ENCODE measurements at places on chromosomes 5 and 9.
A peak's percentile ranks its signal among the peaks of the same experiment; 100 is the strongest.

DNA sequence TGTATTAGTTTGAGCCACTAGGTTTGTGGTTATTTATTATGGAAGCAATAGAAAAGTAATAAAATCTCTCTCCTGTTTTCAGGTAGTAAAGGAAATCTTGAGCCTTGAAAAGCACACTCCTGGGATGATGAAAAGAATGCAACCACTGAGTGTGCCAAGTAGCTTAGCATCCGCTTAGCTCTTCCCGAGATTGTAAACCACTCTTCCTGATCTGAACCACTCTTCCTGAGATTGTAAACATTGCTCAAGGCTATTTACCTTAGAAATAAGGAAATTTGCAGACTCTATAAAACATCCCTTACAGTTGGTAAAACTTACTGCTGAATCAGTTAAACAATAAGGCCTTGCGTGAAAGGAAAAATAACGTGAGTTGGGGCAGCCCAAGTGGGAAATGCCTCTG is 17.4 kb upstream of the IL33 start:
- DNase-seq, result no peak

GRCh38 chr9:109967651-109968642 is 187.9 kb downstream of the PALM2AKAP2 start:
- DNase-seq, result no peak

- no peak for DNase-seq
These were observed 90.1 kb upstream of the FAM169A start for GRCh38 chr5:74956278-74956677.

DNA sequence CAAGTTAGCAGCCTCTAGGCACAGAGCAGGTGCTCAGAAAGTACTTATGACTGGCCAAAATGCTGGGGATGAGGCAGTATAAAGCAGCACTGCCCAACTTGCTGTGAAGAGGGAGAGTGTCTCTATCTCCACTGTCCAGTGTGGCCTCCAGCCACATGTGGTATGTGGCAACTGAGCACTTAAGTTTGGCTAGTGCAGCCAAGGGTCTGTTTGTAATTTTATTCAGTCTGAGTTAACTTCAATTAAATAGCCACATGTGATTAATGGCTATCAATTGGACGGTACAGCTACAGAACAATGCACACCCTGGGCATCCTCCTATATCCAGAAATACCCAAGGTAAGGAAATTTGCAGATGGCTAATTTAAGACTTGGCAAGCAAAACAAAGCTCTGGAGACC is 26.9 kb downstream of the ROR2 start:
- DNase-seq, result no peak

- DNase-seq, result peak; percentile 45
These were observed 329 bp downstream of the CDC23 start for GRCh38 chr5:138212828-138213160.

DNA sequence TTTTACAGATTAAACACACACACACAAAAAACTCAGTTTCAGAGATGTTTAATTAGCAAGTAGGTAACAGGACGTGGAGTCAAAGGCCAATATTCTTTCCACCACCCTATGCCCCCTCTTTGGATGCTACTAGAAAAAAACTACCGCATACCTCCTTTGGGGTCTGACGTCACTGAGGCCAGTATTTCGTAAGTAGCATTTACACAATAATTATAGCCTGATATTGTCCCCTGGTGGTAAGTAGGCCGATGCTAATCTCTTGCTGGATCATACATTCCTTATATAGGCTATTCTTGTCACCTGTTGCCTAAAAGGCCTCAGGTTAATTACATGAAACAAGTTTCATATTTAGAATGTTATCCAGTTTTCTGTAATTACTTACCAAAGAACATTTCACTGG is 21.0 kb upstream of the SMARCA2 start:
- DNase-seq, result no peak

GRCh38 chr5:99675974-99676373 is 747.2 kb upstream of the CHD1 start:
- DNase-seq, result no peak

DNA sequence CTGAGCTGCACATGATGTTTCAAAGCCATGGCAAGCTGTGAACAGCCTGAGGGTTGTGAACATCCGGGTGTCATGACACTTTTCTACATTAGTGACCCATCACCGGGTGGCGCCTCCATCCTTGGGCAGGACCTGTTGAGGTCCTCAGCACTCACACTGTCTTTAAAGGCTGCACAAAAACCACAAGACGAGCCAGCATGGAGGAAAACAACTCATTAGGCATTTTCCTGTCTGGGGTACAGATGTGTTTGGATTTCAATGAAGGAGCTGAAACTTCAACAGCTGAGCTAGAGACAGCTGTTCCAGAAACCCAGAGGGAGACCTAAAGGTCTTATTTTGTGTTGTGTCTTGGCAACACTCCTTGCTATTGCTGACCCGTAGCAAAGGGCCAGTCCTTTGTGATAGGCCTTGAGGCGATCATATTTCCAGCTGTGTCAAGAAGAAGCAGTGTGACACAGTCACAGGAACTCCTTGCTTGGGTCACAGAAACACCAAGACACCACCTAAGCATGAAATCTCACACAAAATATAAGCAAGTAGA is 151.8 kb upstream of the VLDLR start:
- peak; percentile 56 for DNase-seq

- DNase-seq, result peak; percentile 8
These were observed 50.9 kb downstream of the MEGF9 start for GRCh38 chr9:120663380-120663779.

Measured in NCI-H82 (cell line).